Smooth muscle cell of trachea (primary cell): ENCODE measurements at places on chromosomes 1 and 21. TPM values are rescaled to one million over a fixed set of nuclear protein-coding genes. Genes with fewer than 3 reads are reported as not detected.

The KTI12 gene
- total RNA-seq: 12.4 and 15.4 TPM in 2 replicates

The SLC19A1 gene
- 3.5 and 3.9 TPM in 2 replicates for total RNA-seq

The RNF186 gene
- not detected in 2 replicates for total RNA-seq

The AMIGO1 gene
- 1.0 and 3.6 TPM in 2 replicates for total RNA-seq

The ALX3 gene
- not detected in 2 replicates for total RNA-seq

The GJA9 gene
- total RNA-seq: under 0.01 TPM in 1 of 2 replicates, not detected in the other

The BMP8B gene
- not detected in 2 replicates for total RNA-seq

The TAF5L gene
- total RNA-seq: 13.5 and 14.4 TPM in 2 replicates

The NES gene
- 58.2 and 110 TPM in 2 replicates for total RNA-seq

The METTL18 gene
- 5.1 and 8.9 TPM in 2 replicates for total RNA-seq

The SMCP gene
- total RNA-seq: not detected in 2 replicates

The LCE3E gene
- total RNA-seq: not detected in 2 replicates

The LYST gene
- 23.7 and 35.7 TPM in 2 replicates for total RNA-seq

The NPL gene
- 1.3 and 2.8 TPM in 2 replicates for total RNA-seq

The THEM4 gene
- total RNA-seq: 10.6 and 13.2 TPM in 2 replicates
